ENCODE measurements at places on chromosomes 11 and 22.

DNA sequence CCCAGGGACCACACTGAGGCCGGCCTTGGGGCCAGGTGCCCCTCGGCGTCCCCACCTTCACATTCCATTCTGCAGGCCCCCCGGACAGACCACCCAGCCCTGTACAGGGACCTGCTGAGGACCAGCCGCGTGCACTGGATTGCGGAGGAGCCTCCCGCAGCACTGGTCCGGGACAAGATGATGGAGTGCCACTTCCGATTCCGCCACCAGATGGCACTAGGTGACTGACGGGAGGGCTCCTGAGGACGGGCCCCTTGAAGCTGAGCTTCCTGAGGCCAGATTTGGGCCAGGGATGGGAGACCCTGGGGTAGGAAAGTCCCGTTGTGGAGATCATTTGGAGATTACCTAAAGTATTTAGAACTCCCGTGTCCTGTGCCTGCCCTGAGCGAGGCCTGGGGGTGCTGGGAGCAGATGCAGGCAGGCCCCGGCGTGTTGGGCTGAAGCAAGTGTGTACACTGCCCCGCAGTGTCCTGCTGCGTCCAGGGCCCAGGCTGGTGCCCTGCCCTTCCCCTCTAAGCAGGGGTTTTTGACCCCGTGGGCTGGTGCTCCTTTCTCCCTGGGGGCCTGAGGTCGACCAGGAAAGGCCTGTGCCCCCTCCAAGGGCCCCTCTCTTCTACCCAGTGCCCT lies 20.0 kb downstream of the TRMU start:
- peak; percentile 67 for DNase-seq

- DNase-seq: no peak
Observed at GRCh38 chr22:36021606-36022153, 6.9 kb downstream of the RBFOX2 start.

GRCh38 chr11:57071829-57072228 lies 83.1 kb downstream of the OR5AK2 start:
- no peak for DNase-seq

DNA sequence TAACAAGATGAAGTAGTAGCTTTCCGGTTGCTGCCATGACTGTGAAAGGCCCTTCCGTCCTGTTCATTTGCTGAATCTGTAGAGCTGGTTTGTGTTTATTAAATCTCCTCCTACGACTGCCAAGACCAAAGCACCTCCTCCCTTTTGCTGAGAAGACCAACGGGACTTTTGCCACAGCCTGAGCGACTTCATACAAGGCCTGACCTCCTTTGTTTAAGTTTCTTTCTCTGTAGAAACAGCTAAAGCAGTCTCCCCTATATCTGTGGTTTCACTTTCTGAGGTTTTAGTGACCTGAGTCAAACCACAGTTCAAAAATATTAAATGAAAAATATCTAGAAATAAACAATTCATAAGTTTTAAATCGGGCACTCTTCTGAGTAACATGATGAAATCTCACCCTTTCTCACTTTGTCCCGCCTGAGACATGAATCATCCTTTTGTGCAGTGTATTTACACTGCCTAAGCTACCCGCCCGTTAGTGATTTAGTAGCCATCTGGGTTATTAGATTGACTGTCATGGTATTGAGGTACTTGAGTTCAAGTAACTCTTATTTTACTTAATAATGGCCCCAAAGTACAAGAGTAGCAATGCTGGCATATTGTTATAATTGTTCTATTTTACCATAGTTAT lies 119.1 kb upstream of the LRRC4C start:
- DNase-seq: no peak

DNA sequence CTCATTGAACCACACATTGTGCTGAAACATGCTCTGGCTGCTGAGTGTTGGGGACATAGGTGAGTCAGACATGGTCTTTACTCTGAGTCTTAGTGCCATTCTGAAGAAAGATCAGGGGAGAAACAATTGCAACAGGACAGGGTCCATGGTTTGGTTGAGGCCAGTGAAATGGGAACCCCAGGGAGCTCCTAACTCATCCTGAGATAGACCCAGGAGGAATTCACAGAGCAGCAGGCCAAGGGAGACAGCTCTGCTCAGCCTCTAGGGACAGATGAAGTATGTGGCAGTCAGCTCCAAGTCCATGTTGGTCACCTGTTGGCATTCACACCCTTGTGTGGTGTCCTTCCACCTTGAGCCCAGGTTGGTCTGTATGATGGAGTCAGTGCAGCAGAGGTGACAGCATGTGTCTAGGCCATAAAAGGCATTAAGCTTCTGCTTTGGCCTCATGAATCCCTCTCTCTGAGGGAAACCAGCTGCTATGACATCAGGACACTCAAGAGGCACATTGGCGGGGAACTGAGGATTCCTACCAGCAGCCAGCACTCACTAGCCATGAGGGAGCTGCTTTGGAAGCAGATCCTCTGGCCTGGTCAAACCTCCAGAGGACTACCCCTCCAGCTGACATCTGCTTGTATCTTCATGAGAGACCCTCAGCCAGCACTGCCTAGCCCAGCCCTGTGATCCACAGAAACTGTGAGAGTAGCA lies 50.3 kb upstream of the MYEOV start:
- DNase-seq: no peak

GRCh38 chr11:76702336-76703128 lies 32.0 kb upstream of the LRRC32 start:
- DNase-seq: no peak

DNA sequence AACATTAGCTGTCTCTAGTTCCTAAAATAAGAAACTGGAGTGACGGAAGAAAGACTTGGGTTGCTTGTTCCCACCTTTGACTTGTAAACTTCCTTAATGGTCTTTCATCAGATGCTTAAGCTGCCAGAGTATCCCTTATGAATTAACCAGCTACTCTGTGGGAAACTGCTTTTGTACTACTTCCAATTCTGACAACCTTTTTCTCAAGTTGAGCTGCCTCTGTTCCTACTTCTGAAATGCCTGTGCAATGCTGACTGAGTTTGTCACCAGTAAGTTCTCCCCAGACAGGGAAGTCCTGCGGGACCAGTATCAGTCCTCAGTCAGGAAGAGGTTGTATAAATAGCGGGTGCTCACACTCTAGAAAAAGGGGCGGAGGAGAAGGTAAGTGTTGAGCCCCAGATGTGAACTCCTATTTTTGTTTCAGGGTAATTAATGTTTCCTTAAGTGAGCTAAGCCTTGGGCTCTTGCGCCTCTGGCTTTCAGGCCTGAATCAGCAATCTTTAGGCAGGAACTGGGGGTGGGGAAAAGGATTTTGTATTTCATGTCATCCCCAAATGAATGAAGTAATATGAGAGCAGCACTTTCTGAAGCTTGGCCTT lies 67.2 kb downstream of the CECR2 start:
- no peak for DNase-seq

DNA sequence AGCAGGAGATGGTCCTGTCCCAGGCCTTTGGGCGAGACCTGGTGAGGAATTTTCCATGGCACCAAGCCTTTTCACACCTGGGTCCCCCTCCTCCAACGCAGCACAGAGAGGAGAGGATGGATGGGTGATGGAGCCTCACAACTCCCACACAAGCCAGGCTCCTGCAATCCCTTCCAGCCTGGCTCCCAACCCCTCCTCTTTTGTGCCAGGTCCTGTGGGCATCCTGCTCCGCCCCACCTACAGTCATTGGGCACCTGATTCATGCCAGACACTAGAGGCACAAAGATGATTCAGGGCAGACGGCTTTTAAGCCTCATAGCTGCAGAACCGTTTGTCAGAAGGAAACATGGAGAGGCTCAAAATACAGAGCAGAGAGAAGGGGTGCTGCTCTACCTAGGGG lies 16.1 kb upstream of the MYRF start:
- no peak for DNase-seq

GRCh38 chr11:6433998-6434660 lies 6.7 kb downstream of the HPX start:
- no peak for DNase-seq

GRCh38 chr22:37331856-37332536 lies 49.7 kb downstream of the CYTH4 start:
- DNase-seq: peak; percentile 92

Measured in ACHN (cell line).